ENCODE measurements at places on chromosomes 6 and 20. TPM values are rescaled to one million over a fixed set of nuclear protein-coding genes. Genes with fewer than 3 reads are reported as not detected.

DNA sequence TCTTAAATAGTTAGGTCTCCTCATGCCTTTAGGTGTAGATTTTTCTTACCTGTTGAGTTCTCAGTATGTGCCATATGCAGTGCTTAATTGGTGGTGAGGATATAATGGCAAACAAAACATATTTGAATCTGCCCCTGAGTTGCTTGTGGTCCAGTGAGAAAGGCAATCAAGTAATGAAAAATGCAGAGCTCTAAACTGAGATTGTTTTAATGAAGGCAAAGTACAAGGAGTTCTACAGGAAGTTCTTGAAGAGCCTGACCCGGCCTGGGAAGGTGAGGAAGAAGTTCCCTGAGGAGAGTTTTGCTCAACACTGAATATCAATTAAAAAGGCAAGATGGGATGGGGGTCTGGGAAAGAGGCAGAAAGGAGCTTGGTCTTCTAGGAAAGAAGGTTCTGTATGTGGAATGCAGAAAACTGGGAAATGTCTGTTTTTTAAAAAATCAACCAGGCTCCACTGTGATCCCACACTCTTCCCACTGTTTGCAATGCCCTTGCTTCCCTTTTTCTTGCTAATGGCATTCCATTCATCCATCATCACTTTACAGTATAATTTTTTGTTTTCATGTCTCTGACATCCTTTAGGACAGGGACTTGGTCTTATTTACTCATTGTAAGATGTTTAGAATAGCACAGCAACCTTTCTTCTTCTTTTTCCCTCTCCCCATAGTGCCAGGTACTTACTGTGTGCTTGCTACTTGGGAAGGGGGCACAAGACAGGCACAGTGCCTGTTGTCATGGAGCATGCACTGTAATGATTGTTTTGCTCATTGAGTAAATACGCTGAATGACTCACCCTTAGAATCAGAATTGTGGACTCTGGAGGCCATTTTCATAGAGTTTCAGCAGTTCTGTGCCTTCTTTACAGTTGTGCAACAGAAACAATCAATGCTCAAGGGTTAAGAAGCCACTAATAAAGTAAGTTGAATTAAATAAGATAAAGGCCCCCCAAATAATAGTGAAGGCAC is 64.3 kb downstream of the ANKS1A start:
- peak; percentile 20 for DNase-seq

- no peak for DNase-seq
Observed at GRCh38 chr6:100296810-100297544, 167.7 kb downstream of the SIM1 start.

DNA sequence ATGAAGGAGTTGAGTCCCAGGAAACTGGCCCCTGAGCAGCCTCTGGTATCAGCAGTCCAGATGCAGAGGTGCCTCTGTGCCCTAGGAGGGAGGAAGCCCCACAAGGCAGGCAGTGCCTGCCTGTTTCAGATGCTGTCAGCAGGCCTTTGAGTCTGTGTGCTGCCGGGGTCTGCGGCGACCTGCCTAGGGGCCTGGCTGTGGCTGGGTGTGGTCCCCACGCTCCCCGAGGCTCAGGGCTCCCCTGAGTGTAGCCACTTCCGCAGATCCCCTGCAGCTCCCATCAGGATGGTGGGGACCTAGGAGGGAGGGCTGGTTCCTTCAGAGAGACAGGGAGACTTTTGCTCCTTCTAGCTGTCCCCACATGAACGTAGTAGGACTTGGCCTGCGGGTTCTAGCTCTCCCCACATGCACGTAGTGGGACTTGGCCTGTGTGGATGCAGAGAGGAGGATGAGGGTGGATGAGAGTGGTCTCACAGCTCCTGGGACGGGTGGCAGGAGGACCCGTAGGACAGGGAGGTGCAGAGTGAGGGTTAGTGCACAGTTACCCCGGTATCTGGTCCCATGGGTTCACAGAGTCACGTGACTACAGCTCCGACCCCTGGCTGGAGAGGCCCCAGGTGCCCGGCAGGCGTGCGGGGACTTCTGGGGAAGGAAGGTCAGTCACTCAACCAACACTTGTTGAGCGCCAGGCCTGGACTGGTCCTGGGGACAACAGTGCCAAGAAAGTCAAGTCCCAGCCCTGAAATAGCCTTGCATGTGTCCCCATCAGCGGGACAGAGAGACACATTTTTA is 41.0 kb downstream of the CDH4 start:
- no peak for DNase-seq

DNA sequence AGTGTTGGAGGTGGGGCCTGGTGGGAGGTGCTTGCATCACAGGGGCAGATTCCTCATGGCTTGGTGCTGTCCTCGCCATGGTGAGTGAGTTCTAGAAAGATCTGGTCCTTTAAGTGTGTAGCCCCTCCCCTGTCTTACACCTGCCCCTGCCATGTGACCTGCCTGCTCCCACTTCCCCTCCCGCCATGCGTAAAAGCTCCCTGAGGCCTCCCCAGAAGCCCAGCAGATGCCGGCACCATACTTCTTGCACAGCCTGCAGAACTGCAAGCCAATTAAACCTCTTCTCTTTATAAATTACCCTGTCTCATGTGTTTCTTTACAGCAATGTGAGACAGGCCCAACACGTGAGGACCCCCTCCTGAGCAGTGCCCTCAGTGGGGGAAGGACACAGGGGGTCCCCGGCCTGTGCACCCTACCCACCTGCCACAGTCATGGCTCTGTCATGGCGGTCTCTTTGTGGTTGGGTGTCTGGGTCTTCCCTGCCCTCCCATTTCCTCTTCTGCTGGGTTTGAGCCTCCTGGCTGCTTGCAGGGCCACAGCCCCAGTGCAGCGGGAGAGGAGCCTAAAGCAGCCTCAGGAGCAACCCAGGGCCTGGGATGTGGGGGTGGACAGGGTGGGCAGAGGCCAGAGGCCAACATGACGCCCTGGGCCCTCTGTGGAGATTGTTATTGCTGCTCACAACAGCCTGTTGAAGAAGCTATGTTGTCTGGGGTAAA is 87.2 kb upstream of the QKI start:
- no peak for DNase-seq

GRCh38 chr6:139376017-139376330 is 1.5 kb upstream of the CITED2 start:
- no peak for DNase-seq

DNA sequence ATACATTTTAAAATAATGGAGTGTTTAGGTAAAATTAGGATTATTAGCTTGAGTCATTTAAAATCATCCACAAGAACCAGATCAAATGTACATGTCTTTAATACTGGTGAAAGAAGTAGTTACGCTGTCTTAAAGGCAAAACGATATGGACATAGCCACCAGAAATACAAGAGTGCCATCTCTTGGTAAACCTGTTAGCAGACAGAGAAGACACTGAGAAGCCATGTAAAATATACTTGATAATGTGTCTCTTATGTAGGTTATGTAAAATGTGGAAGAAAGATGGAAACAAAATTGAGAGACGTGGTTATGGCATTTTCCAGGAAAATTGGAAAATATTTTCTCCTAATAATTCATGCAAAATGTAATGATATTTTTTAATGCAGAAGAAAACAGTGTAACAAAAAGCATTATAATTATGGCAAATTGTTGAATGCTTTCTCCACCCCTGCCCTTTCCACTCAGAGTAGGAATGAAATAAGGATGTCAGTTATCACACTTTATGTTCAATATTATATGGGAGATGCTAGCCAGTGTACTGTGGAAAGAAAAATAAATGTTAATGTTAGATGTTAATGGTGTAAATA is 12.2 kb upstream of the SLC17A2 start:
- DNase-seq: no peak

GRCh38 chr20:40690836-40691565 is 2.0 kb upstream of the MAFB start:
- no peak for DNase-seq

GRCh38 chr6:157859775-157860504 is 36.9 kb downstream of the SNX9 start:
- DNase-seq: no peak

The CLVS2 gene
- polyA plus RNA-seq: under 0.01 TPM

The SCUBE3 gene
- polyA plus RNA-seq: 0.15 TPM

The SLC25A27 gene
- 39.0 TPM for polyA plus RNA-seq

The C6orf118 gene
- 0.19 TPM for polyA plus RNA-seq
